Stimulated activated CD8-positive, alpha-beta memory T cell treated with anti-CD3 and anti-CD28 coated beads, Interleukin-4, amount 100 ng/mL, for 4 hours (primary cell): ENCODE measurements at places on chromosomes 5 and 9.

DNA sequence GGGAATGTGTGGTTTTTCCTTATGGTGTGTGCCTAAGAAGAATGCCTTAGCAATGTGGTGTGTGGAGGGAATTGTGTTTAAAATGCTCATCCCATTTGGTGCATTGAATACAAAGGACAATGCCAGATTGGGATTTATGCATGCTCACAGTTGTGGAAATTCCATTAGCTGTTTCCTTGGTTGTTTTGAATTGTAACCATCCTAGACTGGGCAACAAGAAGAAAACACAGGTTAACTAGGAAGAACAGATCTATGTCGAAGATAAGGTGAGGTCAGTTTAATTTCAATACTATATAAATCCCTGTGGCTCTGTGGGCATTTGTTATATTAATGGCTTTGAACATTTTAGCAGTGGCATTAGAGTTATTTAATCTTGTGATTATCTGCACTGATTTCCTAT lies 266.8 kb downstream of the MAT2B start:
- DNase-seq = no peak

DNA sequence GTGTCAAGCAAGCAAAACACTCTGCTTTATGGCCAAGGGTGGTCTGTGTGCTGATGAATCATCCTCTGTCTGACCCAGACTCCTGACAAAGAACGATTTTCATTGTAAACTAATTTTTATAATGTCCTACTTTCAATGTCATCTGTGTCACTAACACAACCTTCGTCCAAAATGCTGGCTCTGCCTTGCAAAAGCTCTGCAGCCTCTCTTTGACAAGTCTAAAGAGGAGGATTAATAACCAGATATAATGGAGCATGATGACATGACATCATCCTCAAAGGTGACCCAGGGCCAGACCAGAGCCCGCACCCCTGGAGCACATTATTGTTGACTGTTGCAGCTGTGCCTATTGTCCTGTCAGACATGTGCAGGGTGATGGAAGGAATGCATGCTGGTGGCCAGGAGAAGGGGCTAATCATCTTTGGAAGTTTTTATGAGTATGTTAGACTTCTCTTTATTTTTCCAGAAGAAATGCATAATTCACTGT lies 589.4 kb downstream of the NR2F1-AS1 start:
- no peak for DNase-seq

DNA sequence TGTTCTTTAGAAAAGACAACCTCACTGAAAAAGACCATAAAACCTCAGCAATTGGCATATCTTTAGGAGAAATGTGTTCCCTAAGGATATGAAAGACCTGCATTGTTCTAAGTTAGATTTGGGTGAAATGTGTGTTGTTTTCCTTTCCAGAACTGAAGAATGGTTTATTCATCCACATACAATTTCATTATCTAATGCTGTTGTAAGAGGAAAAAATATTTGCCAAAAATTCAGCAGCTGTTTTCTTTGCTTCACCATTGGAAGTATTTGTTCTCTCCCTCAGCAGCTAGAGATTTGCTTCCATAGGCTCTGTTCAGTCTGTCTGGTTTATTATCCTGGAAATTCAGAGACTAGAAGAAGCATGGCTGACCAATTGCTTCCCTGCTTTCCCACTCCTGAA lies 150.9 kb downstream of the ISOC1 start:
- no peak for DNase-seq

- no peak for DNase-seq
These were observed 137.1 kb upstream of the GAS1 start for GRCh38 chr9:87084407-87084806.

DNA sequence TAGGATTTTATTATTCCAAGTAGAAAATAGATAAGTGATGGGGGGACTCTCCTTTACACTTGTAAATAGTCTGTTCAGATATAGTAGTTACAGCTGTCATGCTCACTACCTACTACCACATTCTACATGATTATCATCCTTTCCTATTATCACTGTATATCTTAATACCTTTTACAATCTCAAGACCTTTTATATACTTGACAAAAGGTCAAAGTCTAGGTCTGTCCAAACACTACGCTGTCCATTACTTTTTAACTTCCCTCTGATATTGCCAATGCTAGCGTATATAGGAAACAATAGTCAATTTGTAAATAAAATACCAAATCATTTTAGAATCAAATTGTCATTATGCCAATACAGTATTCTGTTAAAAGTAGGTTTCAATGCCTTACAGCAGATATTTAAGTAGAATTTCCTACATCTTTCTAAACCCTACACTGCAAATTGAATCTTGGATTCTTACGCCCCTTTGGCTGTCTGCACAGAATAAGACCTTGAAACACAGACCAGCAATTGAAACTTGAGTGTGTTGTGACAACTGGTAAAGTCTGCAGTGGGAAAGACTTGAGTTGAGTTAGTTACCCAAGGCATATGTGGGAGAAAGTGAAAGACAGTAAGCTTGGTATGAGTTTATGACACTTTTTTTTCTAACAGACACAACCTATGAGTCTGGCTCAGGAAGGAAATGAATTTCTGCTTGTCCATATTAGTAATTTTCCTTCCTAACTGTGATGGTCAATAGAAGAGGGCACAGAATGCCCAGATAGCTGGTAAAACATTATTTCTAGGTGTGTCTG lies 827.6 kb upstream of the ACO1 start:
- no peak for DNase-seq

- DNase-seq = no peak
These were observed 119.7 kb upstream of the TARS1 start for GRCh38 chr5:33321026-33321425.
